AG08395 (cell line): ENCODE measurements at places on chromosomes 3 and 15.

DNA sequence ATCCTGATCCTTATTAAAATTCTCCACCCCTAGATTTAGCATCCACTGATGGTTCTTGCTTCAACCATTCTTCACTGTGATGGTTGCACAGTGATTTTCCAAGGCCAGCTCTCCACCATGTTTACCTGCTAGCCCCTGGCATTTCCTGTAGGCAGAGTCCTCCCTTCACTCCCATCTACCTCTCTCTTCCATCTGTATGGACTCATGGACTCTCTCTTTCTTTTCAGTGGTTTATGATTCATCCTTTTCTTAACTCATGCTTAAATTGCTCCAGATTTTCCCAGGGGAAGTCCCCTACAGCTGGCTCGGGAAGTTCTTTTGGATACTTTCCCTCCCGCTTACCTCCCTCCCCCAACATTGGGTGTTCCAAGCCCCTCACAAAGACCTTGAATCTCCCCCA lies 18.7 kb downstream of the TGM4 start:
- peak; percentile 61 for DNase-seq

DNA sequence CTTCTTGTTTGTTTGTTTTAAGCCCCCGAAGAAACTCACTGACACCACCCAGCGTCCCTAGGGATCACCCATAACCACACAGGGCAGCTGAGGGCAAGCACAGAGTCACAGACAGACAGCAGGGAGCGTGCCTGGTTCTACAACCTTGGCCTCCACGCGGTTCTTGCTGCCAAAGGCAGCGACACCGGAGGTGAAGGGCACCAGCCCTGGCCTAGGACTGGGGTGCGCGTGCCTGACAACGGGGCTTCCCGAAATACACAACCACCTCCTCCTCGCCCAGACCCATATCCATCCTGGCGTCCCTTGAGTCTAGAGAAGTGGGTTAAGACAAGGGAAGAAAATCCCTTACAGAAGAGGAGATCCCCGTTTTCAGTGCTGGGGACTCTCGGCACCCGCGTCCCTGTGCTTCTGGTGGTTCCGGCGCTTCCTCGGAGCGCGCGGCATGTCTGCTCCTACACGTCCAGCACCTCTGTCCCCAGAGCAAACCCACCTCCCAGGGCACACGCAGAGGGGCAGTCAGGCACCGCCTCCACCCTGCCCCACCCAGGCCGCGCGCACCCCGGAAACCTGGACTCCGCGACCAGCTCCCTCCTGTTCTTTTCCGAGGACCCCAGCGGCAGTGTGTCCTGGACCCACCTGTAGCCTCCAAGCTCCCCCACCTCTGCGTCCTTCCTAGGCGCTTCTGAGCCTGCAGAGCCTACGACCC lies 911 bp downstream of the RFTN1 start:
- peak; percentile 66 for DNase-seq

- DNase-seq = no peak
Observed at GRCh38 chr3:159852266-159852665, 136.4 kb upstream of the IL12A start.

GRCh38 chr3:165359005-165359404 lies 162.8 kb upstream of the SLITRK3 start:
- no peak for DNase-seq

DNA sequence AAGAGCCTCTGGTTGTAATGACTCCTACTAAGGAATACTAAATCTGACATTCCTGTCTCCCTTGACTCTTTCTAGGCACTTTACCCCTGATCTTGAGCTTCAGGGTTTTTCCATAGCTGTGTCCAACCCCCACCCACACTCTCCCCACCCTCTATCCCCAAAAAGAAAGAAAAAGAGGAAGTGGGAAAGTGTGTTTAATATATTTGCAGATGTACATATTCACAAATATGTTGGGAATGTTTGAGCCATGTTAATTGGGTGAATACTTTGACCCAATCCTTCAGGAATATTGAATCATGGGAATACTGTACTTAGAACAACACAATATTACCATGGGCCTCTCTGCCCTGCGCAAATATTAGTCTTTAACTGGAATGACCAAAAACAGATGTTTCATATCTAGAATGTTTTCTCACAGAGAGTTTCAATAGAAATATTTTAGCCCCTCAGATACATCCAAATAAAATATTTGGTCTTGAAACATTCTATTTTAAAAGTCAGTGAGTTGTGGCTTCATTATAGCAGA lies 19.8 kb upstream of the PFN2 start:
- DNase-seq = no peak

GRCh38 chr3:15180042-15180611 lies 25.9 kb upstream of the CAPN7 start:
- DNase-seq = no peak
